ENCODE measurements at places on chromosomes 13 and 19.

DNA sequence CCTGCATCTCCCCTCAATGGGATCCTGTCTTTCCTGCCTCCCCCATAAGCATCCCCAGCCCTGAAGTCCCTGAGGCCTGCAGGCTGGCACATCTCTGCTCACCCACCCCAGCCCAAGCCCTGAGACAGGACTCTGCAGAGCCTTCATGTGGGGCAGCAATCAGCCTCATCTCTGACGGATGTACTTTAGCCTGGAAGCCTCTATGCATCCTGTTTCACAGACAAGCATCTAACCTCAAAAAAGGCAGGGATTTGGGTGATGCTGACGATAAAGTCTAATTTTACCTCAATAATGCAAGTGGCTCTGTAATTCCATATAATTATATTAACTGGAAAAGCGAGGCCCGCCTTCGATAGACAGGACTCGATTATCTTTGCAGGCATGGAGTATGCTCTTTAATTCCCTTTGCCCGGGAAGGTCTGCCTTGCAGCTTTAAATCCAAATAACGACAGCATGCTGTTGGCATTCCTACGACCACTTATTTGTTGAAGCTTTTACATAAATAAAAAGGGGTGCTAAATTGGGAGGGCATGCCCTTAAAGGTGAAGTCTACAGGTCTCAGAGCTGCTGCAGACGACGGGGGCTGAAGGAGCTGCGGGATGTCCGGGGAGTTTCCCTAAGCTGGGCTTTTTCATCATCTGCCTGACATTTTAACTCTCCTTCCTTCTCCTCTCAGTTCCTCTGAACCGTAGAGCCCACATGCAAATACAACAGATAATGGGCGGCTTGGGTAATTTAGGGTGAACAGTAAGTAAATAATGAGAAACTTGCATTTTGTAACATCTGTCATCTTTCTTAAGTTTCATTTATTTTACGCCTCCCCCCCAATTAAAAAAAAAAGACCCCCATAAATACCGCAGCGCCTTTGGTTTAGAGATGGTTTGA, 211.5 kb downstream of the URI1 start:
- no peak for DNase-seq

GRCh38 chr13:80906860-80907259, 565.9 kb upstream of the SPRY2 start:
- DNase-seq, result no peak

DNA sequence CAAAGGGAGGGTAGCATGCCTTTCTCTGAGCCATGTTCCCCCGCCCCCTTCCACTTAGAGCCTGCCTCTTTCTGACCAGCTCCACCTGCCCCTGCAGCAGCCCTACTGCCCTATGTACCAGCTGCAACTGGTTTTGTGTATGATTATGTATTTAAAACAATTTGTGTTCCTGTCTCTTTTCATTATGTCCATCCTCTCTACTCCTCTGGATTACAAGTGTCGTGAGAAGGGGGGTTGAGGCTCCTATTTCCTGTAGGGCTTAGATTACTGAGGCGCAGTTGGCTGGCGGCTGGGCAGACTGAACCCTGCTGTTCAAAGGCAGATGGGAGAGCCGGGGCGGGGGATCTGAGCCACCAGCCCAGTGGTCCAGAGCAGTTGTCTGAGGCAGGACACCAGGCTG, 213.3 kb downstream of the KCNRG start:
- DNase-seq, result no peak

DNA sequence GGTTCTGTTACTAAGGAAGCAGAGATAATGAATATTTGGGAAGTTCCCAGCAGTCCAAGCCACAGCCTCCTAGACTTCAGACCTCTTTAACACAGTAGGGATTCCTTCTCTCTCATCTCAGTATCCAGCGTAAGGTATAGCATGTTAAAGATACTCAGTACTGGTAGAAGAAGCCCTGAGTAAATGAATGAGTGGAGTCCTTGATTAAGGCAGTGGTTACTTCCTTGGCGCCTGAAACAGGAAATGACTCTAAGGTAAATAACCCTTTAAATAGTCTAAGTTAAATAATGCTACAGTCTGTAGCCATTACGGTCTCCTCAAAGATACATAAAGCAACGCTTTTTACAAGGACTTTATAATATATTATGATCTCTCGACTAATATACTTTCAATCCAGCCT, 650.8 kb upstream of the MIR17HG start:
- DNase-seq, result no peak

DNA sequence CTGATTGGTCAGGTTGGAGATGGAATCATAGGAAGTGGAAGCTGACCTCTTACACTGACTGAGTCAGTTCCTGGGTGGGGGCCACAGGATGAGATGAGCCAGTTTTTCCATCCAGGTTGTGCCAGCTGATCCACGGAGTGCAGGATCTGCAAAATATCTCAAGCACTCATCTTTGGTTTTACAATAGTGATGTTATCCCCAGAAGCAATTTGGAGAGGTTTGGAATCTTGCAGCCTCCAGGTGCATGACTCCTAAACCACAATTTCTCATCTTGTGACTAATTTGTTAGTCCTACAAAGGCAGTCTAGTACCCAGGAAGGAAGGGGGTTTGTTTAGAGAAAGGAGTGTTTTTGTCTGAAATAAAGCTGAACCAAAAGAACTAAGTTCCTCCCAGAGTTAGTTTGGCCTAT, 212.8 kb downstream of the SLITRK6 start:
- no peak for DNase-seq

All from activated T-cell treated with anti-CD3 and anti-CD28 coated beads, Interleukin-2, amount 50 U/mL, for 4 hours (primary cell).